Activated CD4-positive, CD25-positive, alpha-beta regulatory T cell (primary cell): ENCODE measurements at places on chromosomes 13 and 19.

GRCh38 chr13:89150362-89150761, 1479.2 kb downstream of the SLITRK5 start:
- DNase-seq: no peak

- peak; percentile 42 for DNase-seq
These were observed 822 bp upstream of the ZNF274 start for GRCh38 chr19:58181902-58182576.

GRCh38 chr19:17001603-17002183, 24.9 kb downstream of the CPAMD8 start:
- DNase-seq: peak; percentile 14

DNA sequence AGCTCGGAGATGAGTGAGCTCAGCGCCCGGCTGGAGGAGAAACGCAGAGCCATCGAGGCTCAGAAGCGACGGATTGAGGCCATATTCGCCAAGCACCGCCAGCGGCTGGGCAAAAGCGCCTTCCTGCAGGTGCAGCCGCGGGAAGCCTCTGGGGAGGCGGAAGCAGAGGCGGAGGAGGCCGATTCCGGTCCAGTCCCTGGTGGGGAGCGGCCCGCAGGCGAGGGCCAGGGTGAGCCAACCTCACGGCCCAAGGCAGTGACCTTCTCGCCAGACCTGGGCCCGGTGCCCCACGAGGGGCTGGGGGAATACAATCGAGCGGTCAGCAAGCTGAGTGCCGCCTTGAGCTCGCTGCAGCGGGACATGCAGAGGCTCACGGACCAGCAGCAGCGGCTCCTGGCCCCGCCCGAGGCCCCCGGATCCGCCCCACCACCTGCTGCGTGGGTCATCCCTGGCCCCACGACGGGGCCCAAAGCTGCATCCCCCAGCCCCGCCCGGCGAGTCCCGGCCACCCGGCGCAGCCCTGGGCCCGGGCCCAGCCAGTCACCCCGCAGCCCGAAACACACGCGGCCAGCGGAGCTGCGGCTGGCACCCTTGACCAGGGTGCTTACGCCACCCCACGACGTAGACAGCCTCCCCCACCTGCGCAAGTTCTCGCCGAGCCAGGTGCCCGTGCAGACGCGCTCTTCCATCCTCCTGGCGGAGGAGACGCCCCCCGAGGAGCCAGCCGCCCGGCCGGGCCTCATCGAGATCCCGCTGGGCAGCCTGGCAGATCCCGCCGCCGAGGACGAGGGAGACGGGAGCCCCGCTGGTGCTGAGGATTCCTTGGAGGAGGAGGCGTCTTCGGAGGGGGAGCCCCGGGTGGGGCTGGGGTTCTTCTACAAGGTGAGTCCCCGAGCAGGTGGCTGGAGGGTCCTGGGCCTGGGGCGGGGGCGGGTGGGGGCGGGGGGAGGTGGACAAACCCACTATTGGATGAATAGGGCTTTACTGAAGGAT, 16.8 kb downstream of the XAB2 start:
- DNase-seq: no peak

DNA sequence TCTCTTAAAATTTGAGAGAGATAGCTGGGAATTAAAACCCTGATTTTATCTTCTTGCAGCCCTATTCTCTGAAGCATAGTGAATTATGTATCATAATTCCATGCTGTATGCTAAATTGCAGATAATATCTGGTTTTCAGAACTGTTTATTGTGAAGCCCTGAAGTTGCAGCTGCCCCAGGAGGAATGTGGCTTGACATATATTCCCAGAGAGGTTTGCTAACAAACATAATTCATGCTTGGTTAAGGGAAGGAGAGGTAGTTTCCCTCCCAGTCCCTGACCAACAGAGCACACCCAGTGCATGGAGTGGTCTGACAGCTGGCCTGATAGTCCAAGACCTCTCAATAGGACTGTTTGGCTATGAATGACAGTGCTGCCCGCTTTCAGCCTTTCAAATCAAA, 500.6 kb upstream of the MIR17HG start:
- DNase-seq: no peak

GRCh38 chr19:6473647-6474046, 7.9 kb downstream of the DENND1C start:
- DNase-seq: no peak

DNA sequence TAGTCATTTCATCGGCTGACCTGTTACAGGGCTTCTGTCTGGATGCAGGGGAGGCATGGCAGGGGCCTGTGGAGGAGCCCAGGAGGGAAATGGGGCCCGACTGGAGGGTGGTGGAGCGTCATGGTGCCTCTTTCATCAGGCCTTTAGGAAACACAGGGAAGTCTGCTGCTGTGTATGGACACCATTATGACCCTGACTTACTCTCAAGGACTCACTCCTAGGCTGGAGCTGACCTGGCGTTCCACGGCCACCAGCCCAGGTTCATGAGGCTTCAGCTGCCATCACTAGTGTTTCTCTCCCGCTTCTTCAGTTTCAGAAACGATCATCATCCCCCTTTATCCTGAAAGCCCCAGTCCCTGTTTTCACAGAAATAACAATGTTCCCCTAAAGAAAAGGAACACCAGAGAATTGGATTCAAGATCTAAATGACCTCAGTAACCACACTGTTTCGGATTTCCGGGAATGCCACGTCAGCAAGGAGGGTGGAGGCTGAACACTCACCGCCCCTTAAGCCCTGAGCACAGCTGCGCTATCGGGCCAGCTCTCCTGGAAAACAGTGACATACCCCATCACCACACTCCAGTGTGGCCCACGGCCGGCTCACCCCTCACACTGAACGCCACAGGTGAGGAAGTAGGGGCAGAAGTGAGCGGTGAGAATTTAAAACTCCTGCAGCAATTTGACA, 67.6 kb downstream of the SOX1 start:
- DNase-seq: no peak

- no peak for DNase-seq
These were observed 106.9 kb upstream of the UBL3 start for GRCh38 chr13:29957320-29957719.

GRCh38 chr19:42989851-42990250, 36.4 kb downstream of the PSG11 start:
- DNase-seq: no peak

DNA sequence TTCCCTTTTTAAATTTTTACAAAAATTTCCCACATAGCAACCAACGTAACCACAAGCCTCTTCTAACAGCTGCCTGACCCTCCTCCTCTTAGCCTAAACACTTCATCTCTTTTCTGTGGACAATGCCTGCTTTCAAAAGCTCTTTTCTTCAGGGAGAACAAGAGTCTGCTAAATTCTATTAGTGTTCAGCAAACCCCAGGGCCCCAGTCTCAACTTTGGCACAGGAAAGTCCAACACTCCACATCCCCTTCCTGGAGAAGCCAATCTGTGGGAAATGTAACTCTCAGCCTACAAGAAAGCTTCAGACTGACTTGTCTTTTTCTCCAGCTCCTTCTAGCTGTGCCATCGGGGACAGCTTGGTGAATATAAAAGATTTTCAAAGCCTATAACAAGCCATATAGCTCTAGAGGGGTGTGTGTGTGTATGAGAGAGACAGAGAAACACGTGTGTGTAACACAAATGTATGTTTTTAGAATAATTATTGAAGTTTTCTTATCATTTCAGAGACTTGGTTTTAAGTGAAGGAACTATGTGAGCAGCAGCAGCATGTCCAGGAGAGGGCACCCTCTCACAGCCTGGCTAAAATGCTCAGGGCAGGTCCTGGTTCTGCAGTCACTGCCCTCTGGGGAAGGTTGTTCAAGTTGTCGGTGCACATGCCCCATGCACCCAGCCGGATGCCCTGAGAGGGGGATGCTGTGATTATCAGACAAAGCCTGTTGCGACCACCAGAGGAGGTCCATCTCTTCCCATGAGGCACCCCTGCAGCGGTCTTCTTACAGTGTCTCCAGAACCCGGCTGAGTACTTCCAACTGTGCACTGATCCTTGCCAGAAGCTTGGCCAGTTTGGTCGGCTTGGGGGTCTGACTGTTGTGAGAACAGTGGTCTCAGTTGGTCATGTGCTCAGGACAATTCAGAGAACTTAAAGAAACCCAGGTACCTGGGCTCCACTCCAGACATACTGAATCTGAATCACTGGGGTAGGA, 34.4 kb downstream of the CCDC70 start:
- no peak for DNase-seq

DNA sequence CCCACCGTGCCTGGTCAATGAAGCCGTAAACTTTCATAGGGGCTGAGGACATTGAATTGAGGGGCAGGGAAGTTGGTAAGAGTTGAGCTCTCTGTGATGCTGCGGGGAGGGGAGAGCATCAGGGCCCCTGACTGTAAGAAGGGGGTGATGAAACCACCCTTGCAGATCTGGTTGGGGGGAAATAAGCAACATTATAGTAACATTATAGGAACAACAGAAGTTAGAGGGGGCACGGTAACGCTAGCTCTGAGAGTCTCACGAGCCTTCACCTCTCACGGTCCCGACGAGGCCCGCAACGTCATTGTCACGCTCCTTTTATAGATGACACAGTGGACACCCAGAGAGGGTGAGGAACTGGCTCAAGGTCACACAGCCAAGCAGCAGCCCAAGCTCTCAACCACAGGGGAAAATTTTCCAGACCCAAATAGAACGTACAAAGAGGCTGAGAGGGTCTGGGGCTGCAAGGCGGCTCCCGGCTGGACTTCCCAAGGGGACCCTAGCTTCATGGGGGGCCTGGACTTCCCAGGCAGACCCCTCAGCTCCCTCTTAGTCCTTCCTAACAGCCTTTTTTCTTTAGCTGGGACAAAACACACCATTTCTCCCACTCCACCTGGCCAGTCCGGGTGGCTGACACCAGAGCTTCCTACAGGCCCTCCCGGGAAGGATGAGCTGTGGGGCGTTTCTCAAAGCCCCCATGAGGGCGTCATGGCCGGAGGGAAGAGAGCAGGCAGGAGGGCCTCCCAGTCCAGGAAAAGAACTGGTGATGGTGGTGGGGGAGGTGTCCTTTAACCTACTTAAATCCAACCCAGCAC, 4.1 kb downstream of the TLE5 start:
- DNase-seq: no peak

DNA sequence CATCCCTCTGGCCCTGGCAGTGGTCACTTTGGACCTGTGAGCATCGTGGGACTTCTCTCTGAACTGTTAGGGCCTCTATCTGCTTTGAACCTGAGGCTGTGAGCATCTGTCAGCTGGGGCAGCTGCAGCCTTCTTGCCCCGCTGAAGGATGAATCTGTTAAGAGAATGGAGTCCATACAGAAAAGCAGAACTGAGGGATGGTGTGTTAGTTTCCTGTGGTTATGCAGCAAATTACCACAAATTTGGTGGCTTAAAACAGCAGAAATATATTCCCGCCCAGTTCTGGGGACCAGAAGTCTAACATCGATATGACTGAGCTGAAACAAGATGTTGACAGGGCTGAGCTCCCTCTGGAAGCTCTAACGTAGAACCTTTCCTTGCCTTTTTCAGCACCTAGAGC, 1.6 kb upstream of the ZNF497 start:
- no peak for DNase-seq

DNA sequence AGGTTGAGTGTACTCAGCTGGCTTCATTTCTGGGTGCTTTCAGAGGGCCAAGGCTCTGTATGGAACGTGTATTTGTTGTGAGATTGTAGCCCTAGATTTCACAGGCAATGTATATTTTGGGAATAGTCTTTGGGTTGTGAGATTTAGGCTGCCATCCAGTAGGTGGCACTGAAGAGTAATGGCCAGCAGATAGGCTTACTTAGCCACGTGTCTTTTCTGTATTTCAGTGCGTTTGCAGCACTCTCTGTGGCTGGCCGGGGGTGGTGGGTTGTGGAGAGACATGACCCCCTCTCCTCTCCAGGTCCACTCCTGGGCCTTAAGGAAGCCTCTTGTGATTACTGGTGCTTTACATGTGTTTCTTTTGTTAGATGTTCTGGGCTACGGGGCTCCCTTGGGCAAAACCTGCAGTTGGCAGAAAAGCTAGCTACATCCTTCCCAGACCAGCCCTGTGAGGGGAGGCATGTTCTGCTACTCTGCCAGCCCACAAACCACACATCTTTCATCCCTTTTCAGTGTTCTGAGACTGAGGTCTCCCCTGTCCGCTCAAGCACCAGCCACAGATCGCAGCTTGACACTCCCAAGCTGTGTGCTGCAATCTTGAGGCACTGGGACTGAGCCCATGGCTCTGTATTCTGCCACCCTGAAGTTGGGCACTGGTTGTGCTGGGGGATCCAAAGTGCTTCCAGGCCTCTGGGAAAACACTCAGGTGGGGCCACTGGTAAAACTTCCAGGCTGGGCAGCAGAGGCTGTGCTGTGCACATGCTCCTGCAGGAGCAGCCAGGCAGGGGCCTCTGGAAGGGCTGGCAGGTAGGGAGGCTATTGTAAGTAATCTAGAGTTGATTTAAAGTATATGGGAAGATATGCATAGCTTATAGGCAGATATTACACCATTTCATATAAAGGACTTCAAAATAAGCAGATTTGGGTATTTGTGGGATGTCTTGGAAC, 1096.8 kb upstream of the PCDH20 start:
- DNase-seq: no peak

- DNase-seq: no peak
These were observed 61.1 kb upstream of the LDLR start for GRCh38 chr19:11028146-11028545.

- DNase-seq: peak; percentile 22
These were observed at the start of gene PDE4A for GRCh38 chr19:10420444-10421239. TSS of gene PDE4A (plus strand) at chr19:10420538. CDS start at chr19:10420765, 227 bp downstream.

- no peak for DNase-seq
These were observed 55.4 kb downstream of the KCTD12 start for GRCh38 chr13:76830805-76831204.

DNA sequence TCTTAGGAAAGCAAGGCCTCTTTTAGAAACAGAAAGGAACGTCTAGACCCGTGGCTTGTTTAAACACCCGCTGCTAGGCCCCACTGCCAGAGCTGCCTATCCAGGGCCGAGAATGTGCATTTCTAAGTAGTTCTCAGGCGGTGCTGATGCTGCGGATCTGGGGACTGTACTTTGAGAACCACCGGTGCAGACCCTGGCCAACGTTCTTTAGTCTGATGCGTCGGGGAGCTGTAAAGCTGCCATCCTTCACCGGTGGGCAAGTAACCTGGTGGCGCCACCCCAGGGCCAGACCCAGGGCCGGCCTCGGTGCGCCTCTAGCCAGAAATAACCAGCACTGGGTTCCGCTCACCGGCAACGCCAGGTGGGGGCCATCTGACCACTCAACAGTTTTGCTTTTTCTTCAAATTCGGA, 47.1 kb downstream of the TGDS start:
- DNase-seq: peak; percentile 36

DNA sequence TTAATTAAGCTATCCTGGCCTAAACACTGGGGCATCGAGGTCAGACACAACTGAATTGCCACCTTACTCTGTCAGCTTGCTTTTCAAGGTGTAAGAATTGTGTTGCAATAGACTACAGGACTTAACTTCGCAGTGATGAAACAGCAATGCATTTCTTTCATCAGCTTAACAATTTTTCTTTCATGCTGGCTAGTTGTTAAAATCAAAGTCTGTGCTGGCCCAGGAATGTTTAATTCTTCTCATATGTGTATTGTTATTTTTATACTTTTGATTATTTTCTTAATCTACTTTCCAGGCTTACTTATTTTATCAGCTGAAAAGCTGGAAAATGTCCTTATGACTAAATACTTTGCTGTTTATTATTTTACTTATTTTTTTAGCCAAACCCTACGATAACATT, 79.7 kb downstream of the EFNB2 start:
- DNase-seq: no peak

DNA sequence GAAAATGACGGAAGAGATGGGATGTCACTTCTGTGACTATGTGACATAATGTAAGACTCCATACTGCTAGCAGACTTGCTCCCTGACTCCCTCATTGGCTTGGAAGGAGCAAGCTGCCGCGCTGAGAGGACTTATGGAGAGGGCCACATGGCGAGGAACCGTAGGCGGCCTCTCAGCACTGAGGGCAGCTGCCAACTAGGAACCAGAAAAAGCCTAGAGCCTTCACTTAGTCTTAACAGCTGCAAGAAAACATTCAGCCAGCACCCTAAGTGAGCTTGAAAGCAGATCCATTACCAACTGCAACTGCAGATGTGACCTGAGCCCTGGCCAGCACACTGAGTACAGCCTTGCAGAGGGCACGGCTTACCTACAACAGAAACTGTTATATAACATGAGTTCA, 33.9 kb downstream of the USP12 start:
- no peak for DNase-seq
